ENCODE measurements at places on chromosomes 4 and X.

GRCh38 chr4:39020130-39020529 lies 12.1 kb downstream of the TMEM156 start:
- no peak for DNase-seq

DNA sequence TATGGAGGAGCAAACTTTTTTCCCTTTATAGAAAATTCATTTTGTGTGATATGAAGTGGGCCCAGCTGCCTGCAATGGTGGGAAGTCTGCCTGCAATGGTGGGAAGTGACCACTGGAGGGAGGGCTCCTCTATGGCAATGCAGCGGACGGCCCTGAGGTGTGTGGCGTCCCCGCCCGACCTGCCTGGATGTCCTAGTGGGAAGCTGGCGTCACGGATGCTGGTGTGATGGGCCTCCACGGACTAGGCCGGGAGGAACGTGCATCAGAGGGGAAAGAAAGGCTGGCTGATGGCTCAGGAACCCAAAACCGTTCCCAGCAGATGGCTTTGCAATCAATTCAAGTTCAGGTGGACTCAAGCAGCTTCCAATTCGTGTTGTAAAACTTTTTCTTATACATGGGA lies 177.9 kb downstream of the AFAP1 start:
- peak; percentile 52 for DNase-seq

DNA sequence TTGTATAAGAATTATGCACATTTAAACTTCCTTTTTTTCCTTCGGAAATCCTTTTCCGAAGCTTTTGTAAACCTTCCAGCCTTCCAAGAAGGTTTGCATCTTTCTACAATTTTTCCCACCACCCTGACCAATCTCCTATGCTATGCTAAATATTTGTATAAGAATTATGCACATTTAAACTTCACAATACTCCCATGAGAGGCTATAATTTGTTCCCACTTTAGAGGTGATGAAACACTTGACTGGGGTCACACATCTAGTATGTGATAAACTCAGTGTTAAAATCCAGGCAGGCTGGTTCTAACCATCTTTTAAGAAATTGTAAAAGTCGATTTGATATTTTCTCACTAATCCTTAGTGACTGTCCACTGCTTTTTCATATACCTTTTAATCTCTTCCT lies 22.1 kb downstream of the NUDT6 start:
- DNase-seq, result no peak

- DNase-seq, result no peak
Observed at GRCh38 chr4:150464523-150464922, 117.4 kb upstream of the MAB21L2 start.

GRCh38 chr4:155666344-155667221 lies at the start of gene GUCY1A1:
Gene GUCY1A1 (plus strand): TSS chr4:155666848. CDS start chr4:155696868, 30,020 bp downstream.
- no peak for DNase-seq

- peak; percentile 92 for DNase-seq
Observed at GRCh38 chr4:183505611-183506388, 942 bp downstream of the ING2 start.

GRCh38 chr4:36325926-36326325 lies 44.5 kb downstream of the DTHD1 start:
- no peak for DNase-seq

GRCh38 chr4:113960684-113961321 lies 18.6 kb downstream of the ARSJ start:
- DNase-seq, result no peak

DNA sequence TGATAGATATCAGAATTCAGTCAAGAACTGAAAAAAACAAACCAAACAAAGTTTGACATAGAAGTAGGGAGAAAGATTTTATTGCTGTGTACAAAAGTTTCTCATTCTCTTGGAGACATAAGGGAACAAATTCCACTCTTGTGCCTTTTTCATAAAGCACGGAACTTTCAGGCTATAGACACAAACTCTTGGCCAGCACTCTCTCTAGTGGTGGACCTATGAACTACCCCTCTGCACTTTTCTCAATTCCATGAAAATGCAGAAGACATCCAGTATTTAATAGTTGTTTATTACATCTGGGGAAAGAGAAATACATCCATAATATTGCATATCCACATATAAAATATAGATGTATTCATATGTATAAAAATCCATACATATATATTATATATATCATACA lies 291.6 kb upstream of the HS3ST1 start:
- DNase-seq, result peak; percentile 4

DNA sequence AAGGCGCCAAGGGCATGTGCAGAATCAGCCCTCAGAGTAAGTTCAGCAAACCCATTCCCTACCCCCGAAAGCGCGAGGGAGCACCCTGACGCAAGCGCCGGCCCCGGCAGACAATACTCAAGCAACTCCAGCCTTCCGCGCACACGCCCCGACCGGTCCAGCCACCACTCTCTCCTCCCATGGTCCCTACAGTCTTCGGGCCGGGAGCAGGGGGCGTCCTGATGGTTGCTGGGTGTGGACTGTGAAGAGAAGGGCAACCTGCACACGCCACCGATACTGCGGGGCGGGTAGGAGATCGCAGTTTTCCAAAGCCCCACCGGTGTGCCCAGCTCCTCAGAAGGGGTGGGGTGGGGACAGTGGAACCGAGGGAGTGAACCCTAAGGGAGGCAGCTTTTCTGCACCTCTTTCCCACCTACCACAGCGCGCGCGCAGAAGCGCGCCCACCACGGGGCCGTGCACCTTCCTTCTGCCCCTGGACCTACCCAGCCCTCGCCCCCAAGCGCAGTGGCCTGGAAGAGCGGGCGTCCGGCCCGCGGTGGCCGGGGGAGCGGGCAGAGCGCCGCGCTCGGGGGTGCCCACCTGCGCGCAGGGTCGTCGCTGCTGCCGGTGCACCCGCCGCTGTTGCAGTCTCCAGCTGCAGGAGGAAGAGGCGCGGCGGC lies 650.2 kb upstream of the DIPK2B start:
- peak; percentile 13 for DNase-seq

DNA sequence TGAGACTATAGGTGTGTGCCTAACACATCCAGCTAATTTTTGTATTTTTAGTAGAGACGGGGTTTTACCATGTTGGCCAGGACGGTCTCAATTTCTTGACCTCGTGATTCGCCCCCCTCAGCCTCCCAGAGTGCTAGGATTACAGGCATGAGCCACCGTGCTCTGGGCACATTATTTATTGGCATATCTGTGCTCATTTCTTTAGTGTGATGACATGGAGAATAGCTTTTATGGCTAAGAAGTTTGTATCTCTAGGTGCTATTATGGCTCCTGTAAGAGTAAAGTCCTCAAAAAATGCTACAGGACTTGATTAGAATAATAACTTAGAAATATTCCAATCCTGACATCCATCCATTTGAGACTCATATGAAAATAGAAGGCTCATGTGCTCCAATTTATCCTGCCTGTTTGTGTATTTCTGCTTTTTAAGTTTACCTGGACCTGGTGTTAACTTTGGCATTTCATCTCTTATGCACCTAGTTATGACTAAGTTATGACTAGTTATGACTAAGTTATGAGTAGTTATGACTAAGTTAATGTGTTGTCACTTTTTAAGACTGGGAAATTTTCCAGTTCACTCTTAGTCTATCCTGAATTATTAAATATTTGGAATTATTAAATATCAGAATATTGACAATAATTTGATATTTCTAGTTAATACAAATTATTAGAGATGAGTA lies 36.4 kb upstream of the UNC5C start:
- DNase-seq, result no peak

DNA sequence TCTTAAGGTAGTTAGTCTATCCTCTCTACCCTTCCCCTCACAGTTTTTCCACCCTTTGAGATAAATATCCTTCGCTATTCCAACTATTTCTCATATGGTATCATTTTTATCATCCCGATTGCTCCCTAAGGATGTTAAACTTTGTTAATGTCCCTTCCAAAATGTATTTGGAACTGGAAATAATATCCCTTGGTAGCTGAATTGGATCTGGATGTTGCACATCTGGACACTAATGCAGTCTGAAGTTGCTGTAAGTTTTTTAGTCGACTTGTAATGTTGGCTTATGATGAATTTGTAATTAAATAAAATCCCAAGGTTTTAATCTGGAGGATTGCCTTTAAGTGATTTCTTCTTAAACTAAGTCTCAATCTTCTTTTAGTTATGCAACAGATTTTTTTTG lies 22.5 kb downstream of the XIAP start:
- no peak for DNase-seq

GRCh38 chr4:156705311-156705710 lies 266.3 kb downstream of the PDGFC start:
- DNase-seq, result no peak

DNA sequence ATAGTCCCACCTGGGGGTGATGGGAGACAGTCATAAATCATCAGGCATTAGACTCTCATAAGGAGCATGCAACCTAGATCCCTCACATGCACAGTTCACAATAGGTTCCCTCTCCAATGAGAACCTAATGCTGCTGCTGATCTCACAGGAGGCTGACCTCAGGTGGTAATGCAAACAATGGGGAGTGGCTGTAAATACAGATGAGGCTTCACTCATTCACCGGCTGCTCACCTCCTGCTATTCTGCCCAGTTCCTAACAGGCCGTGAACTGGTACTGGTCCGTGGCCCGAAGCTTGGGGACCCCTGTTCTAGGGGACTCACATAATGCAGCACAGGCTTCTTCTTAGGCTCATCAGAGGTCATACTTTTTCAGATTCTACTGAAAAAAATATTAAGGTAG lies 625.9 kb upstream of the AGA start:
- no peak for DNase-seq

GRCh38 chr4:73676861-73677323 lies 56.7 kb upstream of the RASSF6 start:
- no peak for DNase-seq

DNA sequence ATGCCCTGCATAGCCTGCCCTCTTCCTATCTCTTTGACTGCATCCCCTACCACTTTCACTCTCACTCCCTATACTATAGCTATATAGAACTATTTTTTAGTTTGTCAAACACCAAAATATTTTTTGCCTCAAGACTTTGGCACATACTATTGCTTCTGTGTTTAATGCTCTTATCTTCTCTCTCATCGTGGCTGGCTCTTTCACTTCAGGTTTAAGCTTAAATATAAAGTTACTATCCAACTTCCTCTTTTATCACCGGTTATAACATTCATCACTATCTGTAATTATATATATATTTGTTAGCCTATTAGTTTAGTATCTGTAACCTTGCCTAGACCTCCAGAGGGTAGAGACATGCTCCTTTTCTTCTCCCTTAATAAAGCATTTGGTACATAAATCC lies 11.5 kb upstream of the HMGB2 start:
- no peak for DNase-seq

- no peak for DNase-seq
Observed at GRCh38 chr4:179195887-179196286, 1753.7 kb upstream of the AGA start.

DNA sequence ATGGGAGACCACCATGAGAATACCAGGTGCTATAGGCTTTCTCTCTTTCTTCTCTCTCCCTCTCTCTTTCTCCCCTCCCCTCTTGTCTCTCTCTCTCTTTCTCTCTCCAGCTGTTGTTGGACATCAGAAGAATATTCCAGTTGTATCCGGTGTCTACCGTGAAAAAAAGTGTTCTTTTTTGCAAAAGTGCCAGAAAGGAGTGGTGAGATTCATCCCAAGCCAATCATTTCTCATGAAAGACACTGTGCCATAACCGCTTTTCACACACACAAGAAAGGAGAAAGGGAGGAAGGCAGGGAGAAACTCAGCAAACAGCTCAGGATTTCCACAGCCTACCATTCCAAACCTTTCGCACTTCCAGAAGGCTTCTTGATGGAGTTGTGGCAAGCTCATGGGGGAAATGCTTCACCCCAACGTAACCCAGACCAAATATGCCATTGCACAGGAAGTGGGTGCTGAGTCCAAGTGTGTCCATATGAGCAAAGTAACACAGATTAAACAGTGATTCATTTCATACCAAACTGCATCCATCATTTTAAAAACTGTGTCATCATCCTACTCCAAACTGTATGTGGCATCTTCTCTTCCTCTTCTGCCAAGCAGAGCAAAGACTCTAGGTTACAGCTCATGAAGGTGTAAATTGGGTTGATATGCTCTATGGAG lies 224.0 kb downstream of the APBB2 start:
- DNase-seq, result no peak

DNA sequence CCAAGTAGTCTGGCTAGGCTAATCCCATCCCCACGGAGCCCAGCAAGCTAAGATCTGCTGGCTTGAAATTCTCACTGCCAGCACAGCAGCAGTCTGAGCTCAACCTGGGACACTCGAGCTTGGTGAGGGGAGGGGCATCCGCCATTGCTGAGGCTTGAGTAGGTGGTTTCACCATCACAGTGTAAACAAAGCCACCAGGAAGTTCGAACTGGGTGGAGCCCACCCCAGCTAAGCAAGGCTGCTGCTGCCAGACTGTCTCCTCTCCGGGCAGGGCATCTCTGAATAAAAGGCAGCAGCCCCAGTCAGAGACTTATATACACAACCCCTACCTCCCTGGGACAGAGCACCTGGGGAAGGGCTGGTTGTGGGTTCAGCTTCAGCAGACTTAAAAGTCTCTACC lies 639.6 kb downstream of the IQCM start:
- no peak for DNase-seq

GRCh38 chrX:50432829-50433289 lies 37.8 kb downstream of the DGKK start:
- no peak for DNase-seq

DNA sequence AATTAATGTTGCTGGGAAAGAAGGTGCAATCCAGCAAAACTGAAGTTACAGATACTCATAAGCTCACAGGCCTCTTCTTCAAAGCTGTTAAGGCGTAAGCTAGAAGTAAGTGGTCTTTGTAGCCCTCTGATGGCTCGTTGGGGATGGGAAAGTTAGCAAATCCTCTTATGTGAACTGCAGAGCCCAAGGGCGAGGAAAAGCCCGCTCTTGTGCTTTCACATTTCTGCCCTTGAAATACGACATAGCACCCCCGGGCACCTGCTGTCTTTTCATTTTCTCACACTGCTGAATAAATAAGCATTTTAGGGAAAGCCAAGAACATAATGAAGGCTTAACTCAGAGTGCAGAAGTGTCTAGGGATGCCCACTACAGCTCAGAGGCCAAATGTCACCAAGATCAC lies 73.1 kb upstream of the SORBS2 start:
- no peak for DNase-seq

DNA sequence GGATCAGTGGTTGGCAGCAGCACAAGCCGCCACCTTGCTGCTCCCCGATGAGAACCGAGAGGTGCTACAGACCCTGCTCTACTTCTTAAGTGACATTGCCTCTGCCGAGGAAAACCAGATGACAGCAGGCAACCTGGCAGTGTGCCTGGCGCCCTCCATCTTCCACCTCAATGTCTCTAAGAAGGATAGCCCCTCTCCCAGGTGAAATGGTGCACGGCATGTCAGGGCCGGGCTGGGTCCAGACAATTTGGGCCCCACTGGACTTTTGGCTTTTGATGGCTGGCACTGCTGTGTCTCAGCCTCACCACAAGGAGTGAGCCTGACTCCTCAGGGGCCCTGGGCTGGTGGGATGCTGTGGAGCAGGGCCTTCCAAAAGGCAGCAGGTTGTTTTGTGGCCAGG lies 74.1 kb downstream of the STARD8 start:
- no peak for DNase-seq

GRCh38 chr4:180363815-180364214 lies 1879.4 kb upstream of the TENM3 start:
- no peak for DNase-seq

- DNase-seq, result no peak
Observed at GRCh38 chr4:26609868-26610267, 26.0 kb downstream of the TBC1D19 start.
